Stimulated activated CD4-positive, alpha-beta T cell treated with anti-CD3 and anti-CD28 coated beads, Interleukin-1b, Interleukin-23, amount 100 ng/mL, for 24 hours (primary cell): ENCODE measurements at places on chromosomes 7 and 10.

GRCh38 chr10:73088304-73088703 is 8.4 kb downstream of the P4HA1 start:
- no peak for DNase-seq

- no peak for DNase-seq
Observed at GRCh38 chr7:149306854-149307253, 44.9 kb downstream of the ZNF783 start.

DNA sequence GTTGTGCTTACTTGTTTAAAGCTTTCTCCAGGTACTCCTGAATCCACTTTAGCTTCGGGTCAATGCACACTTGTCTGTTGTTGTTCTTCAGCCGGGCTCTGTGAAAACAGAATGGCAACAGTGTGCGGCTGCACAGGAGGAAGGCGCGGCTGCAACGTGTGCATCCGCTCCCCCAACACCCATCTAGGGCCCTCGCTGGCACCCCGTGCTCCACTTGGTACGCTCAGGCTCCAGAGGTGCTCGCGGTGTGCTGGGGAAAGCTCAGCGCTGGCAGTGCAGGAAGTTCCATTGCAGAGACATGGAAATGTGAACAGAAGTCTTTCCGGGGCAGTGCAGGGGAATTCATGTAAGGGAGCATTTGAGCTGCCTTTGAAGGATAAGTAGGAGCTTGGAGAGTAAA is 6.3 kb downstream of the CXCL12 start:
- DNase-seq, result no peak

- no peak for DNase-seq
Observed at GRCh38 chr10:5858811-5859210, 30.9 kb downstream of the ANKRD16 start.

- DNase-seq, result no peak
Observed at GRCh38 chr7:131602994-131603372, 46.6 kb upstream of the PODXL start.

DNA sequence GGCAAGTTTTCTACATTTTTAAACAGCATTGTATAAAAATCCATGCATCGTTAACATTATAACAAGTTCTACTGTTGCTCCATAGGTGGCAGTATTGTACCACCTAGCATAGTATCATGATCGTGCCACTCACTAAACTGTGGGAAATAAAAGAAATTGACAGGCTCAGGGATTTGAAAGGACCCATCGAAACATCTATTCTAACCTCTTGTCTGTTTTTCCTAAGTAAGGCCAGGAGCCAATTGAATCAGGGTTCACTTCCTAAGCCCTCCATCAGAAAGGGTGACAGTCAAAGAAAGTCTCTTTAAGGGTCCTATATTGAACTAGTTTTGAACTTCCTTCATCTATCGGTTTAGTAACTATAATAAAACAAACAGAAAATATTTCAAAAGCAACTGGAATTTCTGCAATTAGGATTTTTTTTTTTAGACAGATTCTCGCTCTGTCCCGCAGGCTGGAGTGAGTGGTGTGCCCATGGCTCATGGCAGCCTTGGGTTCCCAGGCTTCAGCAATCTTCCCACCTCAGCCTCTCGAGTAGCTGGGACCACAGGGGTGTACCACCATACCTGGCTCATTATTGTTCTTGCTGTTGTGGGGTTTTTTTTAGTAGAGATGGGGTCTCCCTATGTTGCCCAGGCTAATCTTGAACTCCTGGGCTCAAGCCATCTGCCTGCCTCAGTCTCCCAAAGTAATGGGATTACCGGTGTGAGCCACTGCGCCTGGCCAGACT is 9.4 kb downstream of the HACD1 start:
- no peak for DNase-seq

- no peak for DNase-seq
Observed at GRCh38 chr10:124918191-124918830, 23.6 kb upstream of the ZRANB1 start.
